Activated CD8-positive, alpha-beta memory T cell treated with anti-CD3 and anti-CD28 coated beads, Interleukin-2, amount 10 ng/mL, durations not matched to agents 7 days and 5 days (primary cell): ENCODE measurements at places on chromosomes 4 and X. TPM values are rescaled to one million over a fixed set of nuclear protein-coding genes. Genes with fewer than 3 reads are reported as not detected.

DNA sequence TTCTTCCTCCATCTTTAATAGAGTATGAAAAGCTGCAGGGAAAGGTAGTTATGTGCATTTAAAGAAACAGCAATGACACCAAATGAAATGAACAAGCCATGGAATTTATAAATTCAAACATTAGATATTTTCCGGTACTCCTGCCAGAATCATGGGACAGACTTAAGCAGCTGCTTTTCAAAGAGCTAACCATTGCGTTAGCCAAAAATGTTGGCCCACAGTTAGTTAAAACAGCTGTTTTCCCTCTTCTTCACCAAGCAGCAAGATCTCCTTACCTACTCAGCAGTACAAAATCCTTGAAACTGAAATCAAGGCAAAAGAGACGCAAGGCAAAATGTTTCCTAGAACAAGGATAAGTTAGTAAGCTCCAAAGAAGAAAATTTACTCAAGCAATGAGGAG is 64.0 kb downstream of the MANBA start:
- DNase-seq = no peak

DNA sequence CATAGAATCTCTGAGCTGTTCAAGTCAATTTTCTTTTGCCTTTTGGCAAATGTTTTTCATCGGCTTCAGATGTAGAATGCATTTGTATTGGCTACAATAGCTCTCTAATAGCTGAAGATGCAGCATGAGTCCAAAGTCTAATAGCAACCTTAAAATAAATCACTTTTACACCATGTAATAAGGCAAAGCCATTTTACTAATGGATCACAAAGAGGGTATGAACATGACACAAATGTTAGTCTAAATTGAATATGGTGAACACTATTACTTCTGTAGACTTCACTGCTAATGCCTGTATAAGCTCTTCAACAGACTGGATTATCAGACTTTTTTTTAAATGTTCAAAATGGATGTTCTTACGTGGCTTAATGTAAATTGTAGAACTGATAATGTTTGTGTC is 645.3 kb downstream of the TLL1 start:
- no peak for DNase-seq

RPA4 gene
- total RNA-seq = 0.91 TPM

BEX5 gene
- 2.4 TPM for total RNA-seq

DNA sequence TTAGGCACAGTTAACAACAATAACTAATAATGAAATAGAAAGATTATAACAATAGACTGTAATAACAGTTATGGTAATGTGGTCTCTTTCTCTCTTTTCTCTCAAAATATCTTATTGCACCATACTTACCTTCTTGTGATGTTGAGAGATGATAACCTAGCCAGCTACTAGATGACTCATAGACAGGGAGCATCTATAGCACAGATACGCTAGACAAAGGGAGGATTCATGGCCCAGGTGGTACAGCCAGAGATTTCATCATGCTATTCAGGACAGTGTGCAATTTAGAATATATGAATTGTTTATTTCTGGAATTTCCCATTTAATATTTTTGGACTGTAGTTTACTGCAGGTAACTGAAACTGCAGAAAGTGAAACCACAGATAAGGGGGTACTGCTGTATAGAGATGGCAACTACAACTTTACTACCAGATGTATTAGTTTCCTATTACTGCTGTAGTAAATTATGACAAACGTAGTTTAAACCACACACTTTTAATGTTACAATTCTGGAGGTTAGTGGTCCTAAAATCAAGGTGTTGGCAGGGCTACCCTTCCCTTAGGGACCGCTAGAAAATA is 41.8 kb upstream of the MAGED1 start:
- DNase-seq = no peak

GRCh38 chrX:9227276-9227675 is 193.3 kb upstream of the FAM9B start:
- DNase-seq = no peak

DNA sequence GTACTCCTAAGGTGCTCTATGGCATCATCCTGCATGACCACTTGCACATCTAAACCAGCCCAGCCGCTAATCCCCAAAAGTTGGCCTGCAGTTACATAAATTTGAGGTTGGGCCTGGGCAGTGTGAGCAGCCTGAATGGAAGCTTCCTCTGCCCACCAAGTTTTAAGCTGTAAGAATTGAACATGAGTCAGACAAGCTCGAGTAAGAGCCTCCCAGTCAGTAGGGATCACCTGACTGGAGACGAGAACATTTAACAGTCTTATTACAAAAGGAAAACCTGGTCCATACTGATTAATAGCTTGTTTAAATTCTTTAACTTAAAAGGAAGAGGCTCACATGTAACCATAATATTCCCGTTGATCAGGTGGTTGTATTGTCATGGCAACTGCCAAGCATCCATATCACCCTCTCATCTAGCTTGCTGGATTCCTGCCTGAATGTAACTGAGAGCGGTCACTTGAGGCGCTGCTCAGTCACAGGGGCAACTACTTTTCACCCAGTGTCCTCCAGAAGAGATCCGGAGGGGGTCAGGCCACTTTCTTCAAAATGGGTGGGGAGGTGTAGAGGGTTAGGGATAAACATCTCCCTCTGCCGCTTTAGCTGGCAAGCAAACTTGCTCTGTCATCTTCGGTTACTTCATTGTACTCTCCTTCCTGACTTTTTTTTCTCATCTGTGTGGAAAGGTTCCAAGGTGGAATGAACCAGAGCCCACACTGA is 56.6 kb upstream of the WDR1 start:
- no peak for DNase-seq

ARMCX4 gene
- 1.8 TPM for total RNA-seq

- no peak for DNase-seq
These were observed 109.0 kb downstream of the GNL3L start for GRCh38 chrX:54639018-54639345.

GRCh38 chrX:150085881-150086280 is 147.6 kb upstream of the EOLA2 start:
- no peak for DNase-seq

- peak; percentile 67 for DNase-seq
These were observed 806 bp upstream of the CD99L2 start for GRCh38 chrX:150899191-150899757.

GRCh38 chr4:159235779-159236368 is 133.0 kb downstream of the RAPGEF2 start:
- no peak for DNase-seq

DNA sequence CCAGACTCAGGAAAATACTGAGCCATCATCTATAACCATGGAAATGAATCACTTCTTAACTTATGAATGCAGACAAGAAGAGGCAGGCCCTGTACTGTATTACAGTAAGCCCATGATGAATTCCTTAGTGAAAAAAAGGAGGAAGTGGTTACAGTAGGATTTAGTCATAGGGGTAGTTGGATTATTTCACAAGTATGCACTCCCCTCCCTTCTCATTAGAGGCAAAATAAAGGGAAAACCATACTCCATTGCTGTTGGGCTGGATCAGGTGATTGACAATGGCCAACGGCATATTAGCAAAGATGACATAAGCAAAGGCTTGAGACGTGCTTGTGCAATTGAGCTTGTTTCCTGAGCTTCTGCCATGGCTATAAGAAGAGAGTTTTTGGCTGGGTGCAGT is 181.1 kb upstream of the PRPS2 start:
- no peak for DNase-seq

PAGE2B gene
- 2.0 TPM for total RNA-seq

DNA sequence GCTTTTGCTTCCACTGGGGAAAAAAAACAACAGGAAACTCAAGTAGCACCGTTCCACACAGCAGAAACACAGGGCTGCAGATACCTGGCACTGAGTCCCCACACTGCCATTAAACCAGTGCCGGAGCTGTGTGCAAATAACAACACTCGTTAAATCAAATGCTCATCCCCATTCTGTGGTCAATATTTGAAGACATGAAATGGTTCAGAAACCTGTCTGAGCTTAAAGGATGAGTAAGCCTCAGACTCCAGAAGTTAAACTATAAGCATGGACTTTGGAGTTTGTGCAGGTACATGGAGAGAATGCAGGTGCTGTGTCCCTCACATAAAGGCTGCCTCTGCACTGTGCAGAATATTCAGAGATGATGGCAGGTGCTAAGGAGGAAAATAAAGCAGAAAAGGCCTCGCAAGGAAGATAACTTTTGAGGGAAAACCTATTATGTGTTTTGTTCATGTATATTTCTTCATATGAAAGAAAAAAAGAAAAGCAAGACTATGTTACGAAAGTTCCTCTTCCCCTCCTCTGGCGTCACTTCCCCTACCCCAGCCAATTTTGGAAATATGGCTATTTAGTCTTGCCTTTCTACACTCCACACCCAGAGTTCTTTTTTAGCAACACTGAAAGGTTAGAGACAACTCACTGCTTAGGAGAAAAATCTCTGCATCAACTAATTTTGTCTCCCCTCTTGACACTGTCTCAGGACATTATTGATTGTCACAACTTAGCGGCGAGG is 4.6 kb downstream of the MPP1 start:
- no peak for DNase-seq

GRCh38 chrX:39527025-39527424 is 570.7 kb downstream of the BCOR start:
- DNase-seq = no peak

OTUD6A gene
- not detected for total RNA-seq

XK gene
- 0.09 TPM for total RNA-seq

MSX1 gene
- not detected for total RNA-seq

DNA sequence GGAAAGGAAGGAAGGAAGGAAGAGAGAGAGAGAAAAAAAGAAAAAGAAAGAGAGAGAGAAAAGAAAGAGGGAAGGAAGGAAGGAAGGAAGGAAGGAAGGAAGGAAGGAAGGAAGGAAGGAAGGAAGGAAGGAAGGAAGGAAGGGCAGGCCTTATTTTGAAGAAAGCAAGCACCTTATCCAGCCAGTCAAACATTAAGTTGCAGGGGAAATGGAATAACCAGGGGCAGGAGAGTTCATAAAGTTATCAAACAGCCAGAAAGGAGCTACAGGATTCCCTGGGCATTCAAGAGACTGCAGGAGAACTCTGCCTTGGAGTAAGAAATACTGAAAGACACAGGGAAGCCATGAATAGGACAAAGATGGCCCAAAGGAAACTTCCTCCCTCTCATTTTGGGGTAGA is 672.0 kb upstream of the INTU start:
- DNase-seq = no peak

AKAP4 gene
- total RNA-seq = not detected

MAGEA3 gene
- not detected for total RNA-seq

DNA sequence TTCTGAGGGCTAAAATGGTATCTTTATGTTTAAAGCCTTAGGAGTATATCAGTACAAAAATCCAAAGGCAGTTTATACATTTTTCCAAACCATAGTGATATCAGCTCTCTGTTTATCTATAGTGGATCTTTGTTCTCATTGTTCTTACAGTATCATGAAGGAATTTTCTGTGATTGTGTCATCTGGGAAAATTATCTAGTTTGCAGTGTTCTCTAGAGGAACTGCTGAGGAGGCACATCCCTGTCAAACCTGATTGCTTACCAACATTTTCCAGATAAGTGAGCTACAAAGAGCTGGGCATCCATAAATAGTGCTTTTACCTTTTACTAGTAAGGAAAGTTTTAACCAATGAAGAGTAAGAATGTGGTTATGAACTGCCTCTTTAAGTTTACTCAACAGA is 44.9 kb upstream of the SLC25A31 start:
- DNase-seq = no peak

DNA sequence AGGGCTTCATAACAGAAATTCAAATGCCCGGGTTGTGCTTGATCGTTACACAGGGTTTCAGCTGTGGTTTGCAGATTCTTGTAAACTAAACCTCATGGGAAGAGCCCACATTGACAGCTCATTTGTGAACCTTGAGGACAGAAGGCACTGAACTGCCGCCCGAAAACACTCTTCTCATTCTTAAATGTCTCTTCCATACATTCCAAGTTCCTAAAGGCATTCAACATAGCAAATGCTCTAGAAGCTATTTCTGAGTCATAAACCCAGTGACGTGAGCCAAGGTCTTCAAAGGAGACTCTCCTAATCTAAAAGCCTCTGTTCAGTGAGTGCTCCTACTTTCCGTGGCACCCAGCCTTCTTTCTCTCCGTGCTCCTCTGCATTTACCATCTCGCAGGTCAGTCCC is 737.8 kb upstream of the FRG1 start:
- no peak for DNase-seq

DNA sequence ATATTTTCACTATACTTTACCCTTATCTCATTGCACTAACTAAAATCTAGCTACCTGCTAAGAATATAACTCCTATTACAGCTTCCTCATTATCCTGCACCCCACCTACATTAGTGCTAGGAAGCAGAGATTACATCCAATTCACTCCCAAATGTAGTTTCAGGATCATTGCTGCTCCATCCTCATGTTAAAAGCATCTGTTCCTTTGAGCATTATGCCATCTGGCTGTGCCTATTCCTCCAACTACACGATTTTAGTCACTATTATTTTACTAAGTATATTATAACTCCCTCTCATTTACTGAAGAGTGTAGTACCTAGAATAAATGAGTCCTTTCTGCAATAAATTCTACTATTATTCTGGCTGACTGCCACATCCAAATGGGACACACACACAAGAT is 1586.9 kb downstream of the TECRL start:
- DNase-seq = no peak

DNA sequence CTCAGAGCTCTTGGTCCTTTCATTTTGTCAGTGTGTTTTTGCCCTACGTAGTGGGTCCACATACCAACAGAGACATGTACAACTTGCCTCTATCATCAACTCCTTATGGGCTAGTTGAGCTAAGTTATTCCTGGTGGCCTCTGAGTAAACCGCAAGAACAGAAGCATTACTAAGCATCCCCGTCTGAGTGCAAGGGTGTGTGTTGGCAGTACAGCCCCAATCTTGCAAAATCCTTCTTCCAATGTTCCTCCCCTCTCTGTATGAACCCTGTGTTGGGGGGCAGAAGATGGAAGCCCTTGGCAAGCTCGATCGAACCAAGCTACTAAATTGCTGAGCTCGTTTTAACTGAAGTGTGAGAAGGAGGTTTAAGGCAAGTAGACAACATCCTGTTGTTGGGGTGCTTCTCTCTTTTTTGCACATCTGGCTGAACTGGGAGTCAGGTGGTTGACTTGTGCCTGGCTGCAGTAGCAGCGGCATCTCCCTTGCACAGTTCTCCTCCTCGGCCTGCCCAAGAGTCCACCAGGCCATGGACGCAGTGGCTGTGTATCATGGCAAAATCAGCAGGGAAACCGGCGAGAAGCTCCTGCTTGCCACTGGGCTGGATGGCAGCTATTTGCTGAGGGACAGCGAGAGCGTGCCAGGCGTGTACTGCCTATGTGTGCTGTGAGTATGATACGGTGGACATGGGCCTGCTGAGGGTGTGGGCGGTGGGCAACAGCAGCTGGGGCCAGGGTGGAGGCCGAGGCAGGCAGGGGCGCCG is at the start of gene SH2D1A:
SH2D1A (plus strand) TSS at position 447 of the 760 bp plus-strand sequence; CDS start at position 527, 80 bp downstream.
- DNase-seq = peak; percentile 66
